Pons (tissue), 1 donor: ENCODE measurements at places on chromosomes 1 and 21.
A peak's percentile ranks its signal among the peaks of the same experiment; 100 is the strongest.

- no peak for DNase-seq
Measured at GRCh38 chr1:10852018-10852417, 55.6 kb upstream of the CASZ1 start.

- DNase-seq: no peak
Measured at GRCh38 chr1:53266038-53266437, 27.7 kb upstream of the MAGOH start.

DNA sequence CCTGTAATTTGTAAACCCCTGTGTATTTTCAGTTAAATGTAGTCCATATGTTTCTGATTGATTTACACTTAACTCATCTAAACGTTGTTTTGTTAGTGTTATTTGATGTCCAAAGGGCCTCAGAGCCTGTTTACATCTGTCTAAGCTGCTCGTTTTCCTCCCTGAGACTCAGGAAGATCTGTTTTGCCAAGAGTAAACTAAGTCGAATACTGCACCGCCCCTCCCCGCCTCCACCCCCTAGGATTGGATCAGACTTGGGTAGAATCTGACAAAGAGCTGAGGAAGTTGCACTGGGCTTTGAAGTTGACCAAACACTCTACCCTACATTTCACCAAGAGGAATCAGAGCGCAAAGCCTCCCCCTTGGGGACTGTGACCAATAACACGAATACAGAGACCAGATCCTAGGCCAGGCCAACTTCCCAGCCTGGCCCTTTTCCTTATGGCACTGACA is 206.9 kb upstream of the LMO4 start:
- no peak for DNase-seq

DNA sequence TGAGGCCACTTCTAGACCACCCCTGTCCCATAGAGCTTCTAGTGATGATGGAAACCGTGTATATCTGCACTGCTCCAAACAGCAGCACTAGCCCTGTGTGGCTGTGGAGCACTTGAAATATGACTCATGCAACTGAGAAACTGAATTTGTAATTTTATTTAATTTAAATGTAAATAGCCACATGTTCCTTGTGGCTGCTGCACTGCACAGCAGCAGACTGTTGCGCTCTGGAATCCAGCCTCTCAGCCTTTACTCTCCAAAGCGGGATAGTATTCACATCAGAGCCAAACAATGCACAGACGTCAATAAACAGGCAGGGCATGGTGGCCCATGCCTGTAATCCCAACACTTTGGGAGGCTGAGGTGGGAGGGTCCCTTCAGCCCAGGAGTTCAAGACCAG is 12.0 kb downstream of the CAPN2 start:
- DNase-seq: no peak

DNA sequence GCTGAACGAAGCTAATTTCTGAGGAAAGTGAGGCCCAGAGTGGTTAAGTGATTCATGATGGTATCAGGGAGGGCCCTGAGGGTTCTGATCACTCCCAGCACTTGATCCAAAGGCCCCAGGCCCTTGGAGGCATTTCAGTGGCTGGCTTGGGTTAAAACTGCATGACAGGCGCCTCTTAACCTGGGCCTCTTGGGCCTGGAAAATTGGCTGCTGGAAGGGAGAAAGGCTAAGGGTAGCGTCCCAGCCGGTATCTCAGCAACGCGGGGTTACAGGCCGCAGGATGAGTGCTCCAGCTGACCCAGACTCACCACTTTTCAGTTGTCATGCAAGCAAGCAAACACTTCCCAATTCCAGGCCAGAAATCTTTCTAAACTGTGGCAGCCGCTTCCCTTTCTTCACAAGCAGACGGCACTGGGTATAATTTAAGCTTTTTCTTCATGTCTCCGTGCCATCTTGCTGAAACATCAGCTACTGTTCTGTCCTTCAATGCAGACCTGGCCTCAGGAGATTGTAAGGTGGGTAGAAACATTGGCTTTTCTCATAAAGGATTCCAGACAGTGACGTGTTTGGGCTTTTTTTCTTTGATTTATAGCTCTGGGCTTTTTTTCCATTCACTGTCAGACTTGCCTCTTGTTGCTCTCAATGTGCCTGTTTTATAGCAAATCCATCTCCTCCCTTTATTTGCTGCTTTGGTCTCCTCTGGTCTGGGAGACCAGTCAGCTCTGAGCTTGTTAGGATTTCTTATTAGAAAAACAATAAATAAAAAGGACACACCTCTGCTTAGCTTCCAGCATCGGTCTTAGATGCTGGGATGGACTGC is 229.1 kb downstream of the KCNJ6 start:
- DNase-seq: no peak

DNA sequence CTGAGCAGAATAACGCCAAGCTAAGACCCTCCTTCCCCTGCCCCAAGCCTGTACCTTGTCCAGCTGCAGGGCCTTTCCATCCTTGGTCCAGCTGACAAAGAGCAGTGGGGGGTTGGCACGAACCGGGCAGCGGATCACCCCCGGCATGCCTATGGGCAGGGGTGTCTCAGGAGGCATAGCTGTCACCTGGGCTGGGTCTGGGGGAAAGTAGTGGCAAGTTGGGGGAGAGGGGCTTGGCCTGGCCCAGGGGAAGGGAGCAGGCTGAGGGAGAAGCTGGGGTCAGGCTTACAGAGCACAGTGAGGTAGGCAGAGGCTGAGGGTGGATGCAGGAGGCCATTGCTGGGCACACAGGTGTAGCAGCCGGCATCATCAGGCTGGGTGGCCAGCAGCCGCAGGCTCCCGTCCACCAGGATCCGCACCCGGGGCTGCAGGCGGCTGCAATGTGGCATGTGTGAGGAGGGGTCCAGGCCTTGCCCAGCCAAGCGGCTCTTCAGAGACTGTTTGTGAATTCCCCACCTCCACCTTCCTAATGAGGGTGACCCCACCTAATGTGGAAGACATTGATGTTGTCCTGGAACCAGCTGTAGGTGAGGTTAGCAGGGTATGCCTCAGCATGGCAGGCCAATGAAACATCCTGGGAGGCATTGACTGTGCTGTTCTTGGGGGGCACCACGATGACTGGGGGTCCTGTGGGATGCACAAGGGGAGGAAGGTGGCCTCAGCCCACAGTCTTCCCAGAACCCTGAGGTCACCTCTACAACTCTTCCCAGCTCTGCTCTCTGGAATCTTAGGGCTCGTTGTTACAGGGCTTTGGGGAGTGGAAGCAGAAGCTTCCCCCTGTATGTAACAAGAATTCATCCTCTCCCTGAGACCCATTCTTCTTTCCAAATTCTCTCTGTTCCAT is 9.1 kb upstream of the TAGLN2 start:
- DNase-seq: no peak

- DNase-seq: no peak
Measured at GRCh38 chr1:59673573-59674450, 140.9 kb upstream of the HOOK1 start.

GRCh38 chr1:48492392-48492791 is 20.4 kb upstream of the SPATA6 start:
- DNase-seq: no peak

DNA sequence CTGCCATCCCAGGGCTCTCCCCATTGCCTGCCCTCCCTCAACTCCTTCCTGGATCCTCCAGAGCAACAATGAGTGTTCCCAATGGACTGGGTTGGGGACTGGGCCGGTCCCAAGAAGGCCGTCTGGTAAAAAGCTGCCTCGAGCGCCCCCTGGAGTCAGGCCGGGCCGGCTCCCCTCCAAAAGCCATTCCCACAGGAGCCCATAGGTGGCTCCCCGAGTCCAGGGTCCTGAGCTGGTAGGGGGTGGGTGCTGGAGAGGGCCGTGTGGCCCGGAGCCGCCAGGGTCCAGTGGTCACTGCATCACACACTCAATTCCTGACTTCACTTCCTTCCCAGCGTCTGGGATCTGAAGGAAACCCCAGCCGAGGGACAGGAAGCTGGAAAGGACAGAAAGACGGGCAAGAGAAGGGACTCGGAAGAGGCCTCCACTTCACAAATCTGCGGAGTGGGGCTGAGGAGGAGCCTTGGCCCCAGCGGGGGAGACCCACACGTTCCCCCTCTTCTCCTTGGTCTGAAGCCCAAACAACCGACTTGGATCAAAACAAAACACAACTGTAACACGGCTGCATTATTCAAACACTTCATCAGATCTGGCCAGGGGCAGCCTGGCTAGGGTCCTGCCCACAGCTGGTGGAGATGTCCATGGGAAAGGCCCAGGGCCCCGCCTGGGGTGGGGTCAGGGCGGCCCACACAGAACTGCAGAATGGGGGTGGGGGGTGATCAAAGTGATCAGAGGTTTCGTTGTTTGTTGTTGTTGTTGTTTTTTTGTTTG is 10.9 kb upstream of the ALDH4A1 start:
- peak; percentile 77 for DNase-seq

DNA sequence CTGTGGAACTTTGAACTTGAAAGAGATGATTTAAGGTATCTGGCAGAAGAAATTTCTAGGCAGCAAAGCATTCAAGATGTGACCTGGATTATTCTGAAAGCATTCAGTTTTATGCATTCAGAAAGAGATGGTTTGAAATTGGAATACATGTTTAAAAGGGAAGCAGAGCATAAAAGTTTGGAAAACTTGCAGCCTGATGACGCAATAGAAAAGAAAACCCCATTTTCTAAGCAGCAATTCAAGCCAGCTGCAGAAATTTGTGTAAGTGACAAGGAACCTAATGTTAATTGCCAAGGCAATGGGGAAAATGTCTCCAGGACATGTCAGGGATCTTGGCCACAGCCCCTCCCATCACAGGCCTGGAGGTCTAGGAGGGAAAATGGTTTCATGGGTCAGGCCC is 354.0 kb downstream of the ZNF326 start:
- DNase-seq: no peak

DNA sequence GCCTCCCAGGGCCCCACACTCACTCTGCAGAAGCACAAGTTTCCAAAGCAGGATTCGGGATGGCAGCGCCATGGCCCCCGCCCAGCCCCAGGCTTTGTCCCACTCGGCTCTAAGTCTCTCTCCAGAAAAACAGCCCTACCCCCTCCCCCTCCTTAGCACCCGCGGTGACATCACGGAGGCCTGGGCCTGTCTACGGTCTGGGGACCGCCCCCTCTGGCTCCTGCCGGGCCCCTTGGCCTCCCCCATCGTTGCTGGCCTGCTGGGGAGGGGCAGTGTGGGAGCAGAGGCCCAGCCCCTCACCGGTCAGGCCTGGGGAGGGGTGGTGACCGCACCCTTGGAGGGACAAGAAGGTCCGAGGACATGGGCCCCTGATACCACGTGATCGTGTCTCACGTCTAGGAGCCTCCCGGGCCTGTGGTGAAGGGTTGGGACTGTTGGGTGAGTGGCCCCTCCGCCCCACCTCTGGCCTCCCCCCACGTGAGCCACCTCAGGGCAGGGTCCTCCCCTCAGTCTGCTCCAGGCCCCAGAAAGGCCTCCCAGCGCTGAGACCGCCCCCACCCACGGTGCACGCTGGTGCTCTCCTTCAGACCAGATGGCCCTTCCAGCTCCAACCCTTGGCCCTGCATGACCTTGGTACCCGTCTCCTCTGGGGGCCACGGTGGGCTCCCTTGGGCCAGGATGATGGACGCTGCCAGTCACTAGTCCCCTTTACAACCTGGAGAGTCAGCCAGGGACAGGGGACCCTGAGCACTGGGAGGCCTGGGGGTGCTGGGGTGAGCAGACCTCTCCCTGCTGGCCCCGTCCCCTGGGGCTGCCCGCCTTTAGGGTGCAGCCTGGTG is at the start of gene MXRA8:
MXRA8 (minus strand) TSS at position 123 of the 839 bp plus-strand sequence; CDS start at position 72, 51 bp downstream.
- no peak for DNase-seq

DNA sequence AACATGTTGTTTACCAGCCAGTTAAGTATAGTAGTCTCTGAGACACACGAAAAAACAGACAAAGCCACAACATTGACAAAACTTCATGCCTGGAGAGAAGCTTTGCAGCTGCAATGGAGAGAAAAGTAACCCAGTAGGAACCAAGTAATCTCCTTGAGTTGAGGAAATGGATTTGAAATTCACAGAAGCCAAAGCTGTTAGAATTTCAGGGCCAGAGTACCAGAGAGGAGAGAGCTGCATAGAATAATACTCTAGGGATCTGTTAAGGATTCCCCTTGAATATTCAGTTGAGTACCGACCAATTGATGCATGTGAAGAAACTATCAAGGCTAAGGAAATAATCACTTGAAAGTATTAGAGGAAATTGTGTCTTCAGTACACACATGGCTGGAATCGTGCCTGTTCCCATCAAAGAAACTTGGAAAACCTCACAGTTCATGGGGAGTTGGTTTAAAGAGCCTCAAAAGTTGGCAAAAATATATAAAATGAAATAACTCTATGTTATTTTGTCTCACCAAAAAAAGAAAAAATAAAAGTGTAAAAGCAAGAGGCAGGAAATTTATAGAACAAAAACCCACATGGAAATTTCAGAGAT is 324.0 kb upstream of the NEGR1 start:
- DNase-seq: no peak

GRCh38 chr1:63442141-63442475 is 74.7 kb downstream of the ALG6 start:
- no peak for DNase-seq

- no peak for DNase-seq
Measured at GRCh38 chr1:155339515-155340097, 18.9 kb downstream of the RUSC1 start.

GRCh38 chr1:203796236-203796605 is 798 bp downstream of the ZBED6 start:
- DNase-seq: peak; percentile 54

DNA sequence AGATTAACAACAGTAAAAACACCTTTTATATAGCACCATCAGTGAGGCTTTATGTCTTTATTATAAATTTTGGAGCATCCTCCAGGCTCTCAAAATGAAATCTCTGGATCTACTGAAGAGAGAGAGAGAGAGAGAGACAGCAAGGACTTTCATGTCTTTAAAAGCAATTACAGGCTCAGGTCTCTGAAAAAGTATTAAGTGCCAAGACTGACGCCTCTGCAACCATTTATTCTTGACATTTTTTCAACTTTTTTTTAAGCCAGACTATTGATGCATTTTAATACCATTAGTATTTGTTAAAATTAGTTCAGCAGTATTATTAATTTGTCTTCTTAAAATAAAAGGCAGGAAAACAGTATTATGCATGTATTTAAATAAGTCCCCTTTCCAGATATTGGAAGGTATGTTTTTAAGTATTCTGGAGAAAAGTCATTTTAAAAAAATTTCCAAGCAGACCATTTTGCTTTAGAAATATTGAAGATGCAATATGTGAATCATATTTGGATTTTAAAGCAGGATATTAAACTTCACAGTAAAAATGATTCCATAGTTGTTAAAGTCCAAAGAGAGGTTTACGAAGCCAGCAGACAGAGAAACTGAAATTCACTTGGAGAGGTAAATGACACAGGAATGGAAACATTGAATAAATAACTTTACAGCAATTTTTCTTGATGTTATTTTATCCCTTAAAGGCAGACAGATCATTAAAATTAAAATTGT is 35.4 kb upstream of the APOBEC4 start:
- no peak for DNase-seq

DNA sequence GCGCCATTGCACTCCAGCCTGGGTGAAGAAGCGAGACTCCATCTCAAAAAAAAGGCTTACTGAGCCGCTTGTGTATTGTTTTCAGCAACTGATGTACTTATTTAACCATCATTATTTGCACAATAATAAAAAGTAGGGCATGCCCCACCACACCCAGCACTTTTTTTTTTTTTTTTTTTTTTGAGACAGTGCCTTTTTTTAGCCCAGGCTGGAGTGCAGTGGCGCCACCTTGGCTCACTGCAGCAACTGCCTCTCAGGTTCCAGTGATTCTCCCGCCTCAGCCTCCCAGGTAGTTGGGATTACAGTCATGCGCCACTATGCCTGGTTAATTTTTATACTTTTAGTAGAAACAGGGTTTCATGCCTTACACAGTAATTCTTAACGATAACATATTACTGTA is 12.2 kb upstream of the TRNAU1AP start:
- DNase-seq: no peak

- no peak for DNase-seq
Measured at GRCh38 chr1:109776206-109776835, 12.6 kb upstream of the EPS8L3 start.

- DNase-seq: peak; percentile 71
Measured at GRCh38 chr1:65075123-65075976, 72.7 kb upstream of the AK4 start.

- DNase-seq: no peak
Measured at GRCh38 chr1:204627436-204627835, 58.1 kb downstream of the LRRN2 start.
